Right kidney (tissue), 9 donors: ENCODE measurements at places on chromosomes 11 and 22.

DNA sequence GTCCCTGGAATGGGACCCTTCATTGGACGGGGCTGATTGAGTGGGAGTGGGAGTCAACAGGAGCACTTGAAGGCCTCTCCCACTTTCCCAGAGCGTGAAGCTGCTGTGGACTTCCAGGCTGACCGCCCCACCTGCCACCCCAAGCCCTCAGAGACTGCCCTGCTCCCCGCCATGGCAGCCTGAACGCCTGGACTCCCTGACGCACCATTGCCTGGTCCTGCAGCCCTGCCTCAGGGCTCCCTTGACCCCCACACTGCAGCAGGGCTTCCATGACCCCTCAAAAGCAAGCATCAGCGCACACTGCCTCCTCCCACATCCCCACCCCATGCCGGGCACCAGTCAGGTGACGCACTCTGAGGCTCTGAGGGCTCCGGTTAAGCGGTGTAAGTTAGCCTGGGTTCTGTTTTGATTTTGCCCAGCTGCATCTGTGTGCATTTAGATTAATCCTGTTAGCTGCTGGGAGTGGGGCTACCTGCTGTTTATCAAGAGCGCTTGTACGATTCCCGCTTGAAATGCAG, 39.4 kb downstream of the TRIM29 start:
- peak; percentile 43 for DNase-seq

- no peak for DNase-seq
Observed at GRCh38 chr22:23061471-23062280, 8.6 kb upstream of the GNAZ start.

DNA sequence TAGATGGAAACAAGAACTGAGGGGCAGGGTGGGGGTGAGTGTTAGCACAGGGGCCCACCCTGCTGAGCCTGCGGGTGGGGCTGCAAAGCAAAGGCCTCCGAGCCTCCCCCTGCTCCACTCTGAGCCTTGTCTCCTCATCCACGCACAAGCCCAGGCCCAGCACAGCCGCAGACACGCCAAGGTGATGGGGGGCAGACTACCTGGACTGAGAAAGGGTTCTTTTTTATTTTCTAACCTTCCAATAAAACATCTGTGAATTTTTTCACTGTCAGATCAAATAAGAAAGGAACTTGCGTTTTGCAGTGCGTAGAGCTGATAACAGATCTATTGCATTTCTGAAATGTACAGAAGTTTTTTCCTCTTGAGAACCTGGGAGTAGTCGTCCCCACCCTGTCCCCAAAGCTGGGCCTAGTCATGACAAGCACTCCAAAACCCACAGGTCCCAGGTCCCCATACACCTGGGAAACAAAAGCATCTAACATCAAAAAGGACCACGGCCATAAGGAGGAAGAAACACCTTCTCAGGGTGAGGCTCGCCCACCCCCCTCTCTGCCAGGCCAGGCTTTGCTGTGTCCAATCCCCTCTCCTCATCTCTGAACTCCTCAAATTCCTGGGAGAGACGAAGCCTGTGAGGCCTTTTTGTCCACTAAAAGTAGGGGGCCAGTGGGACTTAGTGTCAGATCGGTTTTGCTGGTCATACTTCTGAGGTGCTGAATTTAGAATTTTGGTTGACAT, 22.7 kb upstream of the CD5 start:
- DNase-seq = no peak

GRCh38 chr22:42889304-42889703, 32.2 kb upstream of the ARFGAP3 start:
- DNase-seq = no peak

DNA sequence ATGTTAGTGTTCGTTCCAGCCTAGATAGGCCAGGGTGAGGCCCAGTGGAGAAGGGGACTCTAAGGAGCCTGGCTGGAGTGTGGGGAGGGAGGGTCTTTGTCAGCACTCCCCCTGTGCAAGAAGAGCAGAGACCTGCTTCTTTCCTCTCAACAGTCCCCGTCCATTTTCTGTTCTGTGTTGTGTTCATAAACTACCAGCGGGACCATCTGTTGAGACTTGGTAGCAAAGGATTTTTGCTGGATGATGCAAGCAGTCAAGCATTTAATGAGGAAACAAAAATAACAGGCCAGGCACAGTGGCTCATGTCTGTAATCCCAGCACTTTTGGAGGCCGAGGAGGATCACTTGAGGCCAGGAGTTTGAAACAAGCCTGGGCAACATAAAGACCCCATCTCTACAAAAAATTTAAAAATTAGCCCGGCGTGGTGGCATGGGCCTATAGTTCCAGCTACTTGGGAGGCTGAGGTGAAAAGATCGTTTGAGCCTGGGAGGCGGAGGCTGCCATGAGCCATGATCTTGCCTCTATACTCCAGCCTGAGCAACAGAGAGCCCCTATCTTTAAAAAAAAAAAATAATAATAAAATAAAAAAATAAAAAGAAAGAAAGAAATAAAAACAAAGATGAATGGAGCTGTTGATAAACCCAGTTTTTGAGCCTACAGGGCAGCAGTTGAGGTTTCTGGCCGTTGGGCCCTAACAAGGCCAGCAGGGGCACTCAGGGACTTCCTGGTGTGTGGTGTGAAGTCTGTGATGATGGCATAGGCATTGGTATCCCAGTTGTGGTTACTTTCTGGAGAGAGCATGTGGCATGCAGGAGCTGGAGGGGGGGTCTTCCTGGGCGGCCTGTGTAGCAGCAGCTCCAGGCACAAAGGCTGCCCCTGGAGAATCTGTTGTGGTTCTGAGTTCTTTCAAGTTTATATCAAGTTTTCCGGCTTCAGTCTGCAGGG, 1.7 kb upstream of the TXNRD2 start:
- no peak for DNase-seq

- DNase-seq = no peak
Observed at GRCh38 chr11:33696411-33696810, 4.2 kb downstream of the C11orf91 start.

GRCh38 chr22:41217553-41218157, 12.5 kb downstream of the L3MBTL2 start:
- peak; percentile 46 for DNase-seq

DNA sequence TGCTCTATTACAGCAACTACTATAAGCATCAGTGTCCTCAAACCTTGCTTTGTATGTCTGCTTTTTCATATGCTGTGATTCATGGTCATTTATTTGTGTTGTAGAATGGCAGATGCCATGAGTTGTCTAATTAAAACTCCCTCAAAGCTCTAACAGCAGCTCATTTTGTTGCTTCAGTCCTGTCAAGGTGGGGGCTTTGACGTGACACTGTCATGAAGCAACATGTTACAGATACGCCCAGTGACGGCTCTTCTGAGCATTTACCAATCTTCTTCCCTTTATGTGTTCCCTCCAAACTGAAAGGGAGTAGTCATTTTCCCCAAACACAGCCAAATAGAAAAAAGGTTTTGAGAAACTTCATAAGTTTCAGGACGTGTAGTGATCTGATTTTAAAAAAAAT, 106.7 kb downstream of the DBX1 start:
- DNase-seq = no peak

DNA sequence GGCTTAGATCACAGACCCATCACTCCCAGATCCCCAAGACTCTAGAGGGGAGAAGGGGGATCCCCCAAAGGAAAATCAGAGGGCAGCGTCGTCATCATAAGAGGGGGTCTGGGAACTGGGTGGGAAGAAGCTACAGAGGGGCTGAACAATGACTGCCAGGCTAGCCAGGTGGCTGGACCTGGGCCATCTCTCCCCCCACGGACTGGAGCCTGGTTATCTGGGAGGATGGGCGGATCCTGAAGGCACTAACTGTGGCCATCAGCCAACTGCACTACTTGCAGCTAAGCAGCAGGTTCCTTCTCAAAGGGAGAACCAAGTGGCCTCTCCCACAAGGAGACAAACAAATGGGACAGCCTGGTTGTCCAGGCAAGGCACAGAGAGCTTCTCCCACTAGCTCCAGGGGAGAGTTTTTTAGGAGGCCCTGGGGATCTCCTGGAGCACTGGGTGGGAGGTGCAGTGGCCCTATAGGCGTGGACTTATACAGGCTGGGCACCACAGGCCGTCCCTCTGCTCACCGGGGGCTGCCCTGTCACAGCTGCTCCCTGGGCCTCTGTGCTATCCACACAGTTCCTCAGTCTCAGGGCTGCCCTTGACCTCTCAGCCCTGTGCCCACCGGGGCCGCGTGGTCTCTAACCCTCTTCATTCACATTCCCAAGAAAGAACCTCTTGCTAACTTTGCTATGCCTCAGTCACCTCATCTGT, 15.4 kb downstream of the P2RY6 start:
- DNase-seq = no peak

DNA sequence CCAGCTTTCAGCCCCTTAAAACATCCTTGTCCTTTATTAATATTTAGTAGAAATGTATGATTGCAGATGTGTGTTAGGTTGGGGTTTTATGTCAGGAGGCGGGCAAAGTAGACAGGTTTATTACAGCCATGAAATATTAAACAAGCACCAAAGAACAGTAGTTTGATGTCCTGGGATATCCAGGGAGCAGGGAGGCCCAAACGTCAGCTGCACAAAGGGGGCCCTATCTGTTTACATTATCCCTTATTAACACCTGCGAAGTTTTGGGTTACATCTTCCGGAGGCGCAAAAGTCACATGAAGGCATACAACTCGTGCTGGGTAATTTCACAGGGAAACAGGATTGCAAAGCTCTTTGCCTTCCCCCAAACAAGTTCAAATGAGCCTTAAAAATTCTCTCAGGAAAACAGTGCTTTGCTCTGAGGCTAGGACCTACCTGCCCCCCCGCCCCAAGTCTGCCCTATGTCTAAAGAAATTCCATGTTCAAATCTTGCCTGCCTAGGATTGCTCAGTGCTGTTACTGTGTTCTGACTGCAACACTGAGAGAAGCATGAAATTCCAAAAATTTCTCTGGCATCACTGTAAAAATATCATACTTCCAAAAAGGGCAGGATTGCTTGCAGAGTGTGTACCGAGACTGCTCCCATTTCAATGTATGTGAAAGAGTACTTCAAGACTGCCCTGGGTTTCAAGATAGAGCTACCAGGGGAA, 8.9 kb downstream of the MN1 start:
- DNase-seq = no peak

DNA sequence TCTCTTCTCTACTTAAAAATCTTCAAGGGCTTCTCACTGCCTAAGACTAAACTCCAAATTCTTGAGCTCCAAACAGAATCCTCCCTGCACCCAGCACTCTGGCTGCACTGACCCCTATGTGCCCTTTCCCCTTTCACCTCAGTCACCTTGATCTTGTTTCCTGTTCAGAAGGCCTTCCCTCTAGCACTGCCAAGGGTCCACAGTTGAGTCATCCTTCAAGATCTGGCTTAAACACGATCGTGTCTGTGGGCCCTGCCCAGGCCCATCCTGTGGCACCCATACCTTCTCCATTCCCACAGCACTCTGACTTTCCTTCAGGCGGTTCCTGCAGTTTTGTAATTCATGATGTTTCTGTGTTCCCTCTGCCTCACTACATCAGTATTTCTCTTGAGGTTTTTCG, 129.2 kb downstream of the ARL14EP start:
- DNase-seq = no peak

DNA sequence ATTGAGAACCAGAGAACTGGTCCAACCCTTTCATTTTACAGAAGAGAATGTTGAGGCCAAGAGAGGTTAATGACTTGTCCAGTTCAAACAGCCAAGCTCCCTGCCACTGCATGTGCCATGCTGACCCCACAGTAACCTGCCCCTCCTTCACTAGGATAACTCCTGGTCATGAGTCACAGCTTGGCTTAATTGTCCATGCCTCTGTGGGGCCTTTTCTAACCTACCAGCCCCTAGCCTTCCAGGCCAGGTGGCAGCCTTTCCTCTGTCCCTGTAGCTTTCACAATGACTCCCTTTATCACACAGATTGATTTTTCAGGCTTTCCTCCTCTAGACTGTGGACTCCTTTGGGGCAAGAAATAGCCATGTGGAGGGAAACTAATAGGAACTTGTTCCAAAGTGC, 97.2 kb downstream of the PIWIL4 start:
- no peak for DNase-seq

DNA sequence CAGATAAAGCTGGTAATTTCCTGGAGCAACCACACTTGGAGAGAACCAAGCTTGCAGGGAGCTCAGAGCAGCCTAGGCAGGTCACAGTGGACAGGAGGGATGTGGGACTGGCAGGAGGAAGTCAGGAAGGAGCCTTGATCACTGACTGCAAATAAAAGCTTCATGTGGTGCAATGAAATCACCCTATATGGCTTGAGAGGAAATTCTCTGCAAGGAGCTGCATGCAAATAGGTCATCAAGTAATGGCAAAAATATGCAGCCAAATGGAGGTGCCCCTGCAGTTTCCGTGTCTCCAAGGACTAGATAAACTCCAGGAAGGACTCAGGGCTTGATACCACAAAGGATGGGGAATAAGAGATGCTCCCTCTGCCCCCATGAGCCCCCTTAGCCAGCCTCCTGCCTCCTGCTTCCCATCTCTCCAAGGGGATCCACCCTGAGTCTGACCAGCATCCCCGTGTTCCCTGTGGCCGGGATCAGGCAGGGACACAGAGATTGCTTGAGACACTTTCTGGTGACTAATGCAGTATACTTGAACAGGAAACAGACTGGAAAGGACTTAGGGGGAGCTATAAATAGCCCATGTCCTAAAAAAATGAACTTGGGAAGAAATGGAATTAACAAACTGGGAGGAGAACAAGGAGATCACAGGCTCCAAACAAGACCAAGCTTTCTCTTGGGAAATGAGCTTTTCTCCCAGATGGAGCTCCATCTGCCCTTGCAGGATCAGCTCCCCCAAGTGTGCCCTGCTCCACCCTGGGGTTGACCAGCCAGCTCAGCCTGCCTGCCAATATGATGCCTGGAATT, 23.9 kb upstream of the MICAL2 start:
- DNase-seq = no peak

DNA sequence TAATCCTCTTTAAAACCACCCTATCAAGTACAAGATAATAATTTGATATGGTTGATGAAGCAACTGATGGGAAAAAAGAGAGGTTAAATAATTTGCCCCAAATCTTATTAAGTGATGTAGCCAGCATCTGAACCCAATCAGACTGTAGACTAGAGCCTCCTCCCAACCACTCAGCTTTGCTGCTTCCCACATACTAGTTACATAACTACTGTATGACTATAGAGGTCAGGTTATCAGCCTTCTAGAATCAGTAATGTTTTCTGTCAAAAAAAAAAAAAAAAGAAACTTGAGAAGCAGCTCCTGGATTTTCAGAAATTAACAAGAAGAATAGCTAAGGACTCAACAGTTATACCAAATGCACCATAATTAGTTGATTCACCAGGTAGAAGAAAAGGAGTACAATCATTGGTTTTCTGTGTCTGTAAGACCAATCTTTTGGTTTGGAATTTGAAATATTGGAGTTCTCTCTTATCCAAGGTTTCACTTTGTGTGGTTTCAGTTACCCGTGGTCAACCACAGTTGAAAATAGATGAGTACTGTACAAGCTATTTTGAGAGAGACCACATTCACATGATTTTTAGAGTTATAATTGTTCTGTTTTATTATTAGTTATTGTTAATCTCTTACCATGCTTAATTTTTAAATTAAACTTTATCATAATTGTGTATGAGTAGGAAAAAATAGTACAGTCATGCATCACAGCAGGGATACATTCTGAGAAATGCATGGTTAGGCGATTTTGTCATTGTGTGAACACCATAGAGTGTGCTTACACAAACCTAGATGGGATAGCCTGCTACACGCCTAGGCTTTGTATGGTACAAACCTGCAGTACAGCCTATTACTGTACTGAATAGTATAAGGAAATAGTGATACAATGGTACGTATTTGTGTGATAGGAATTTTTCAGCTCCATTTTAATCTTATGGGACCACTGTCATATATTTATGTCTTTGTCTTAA, 72.2 kb downstream of the PDHX start:
- DNase-seq = no peak

- no peak for DNase-seq
Observed at GRCh38 chr11:36757075-36757474, 159.0 kb upstream of the RAG2 start.
